Transverse colon (tissue), 4 donors: ENCODE measurements at places on chromosomes 6 and 20.

- no peak for DNase-seq
These were observed 37.6 kb upstream of the MPC1 start for GRCh38 chr6:166420351-166420750.

DNA sequence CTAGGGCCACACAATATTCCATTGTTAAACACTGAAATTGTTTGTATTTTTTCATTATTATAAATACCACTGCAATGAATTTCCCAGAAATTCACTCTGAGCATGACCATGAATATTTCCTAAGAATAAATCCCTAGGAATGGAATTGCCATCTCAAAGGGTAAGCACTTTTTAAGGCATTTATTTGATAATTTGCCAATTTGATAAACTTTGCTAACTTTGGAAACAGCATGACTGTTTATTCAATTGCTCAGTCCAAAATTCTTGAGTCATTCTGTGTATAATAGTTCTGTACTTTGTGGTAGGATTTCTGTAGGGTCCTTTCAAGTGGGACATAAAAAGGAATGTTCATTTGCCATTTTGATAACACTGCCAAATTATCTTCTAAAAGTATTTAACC, 44.2 kb upstream of the TOX2 start:
- no peak for DNase-seq

GRCh38 chr20:34180460-34181120, 60.6 kb upstream of the ASIP start:
- no peak for DNase-seq

DNA sequence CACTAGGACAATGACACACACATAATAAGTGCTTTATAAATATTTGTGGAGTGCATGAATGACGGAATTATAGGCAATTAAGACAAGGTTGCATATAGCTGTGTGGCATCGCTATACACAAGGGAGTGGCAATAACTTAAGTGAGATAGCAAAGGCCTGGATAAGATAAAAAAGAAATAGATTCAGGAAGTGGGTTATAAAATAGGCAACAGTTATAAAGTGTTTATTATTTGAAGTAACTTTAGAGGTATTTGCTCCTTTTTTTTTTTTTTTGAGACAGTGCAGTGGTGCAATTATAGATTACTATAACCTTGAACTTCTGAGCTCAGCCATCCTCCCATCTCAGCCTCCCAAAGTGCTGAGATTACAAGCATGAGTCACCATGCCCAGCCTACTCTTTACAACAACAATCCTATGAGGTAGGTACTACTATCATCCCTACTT, 75.9 kb upstream of the LOC128125822 start:
- peak; percentile 70 for DNase-seq
